ENCODE measurements at places on chromosomes 13 and 19.

DNA sequence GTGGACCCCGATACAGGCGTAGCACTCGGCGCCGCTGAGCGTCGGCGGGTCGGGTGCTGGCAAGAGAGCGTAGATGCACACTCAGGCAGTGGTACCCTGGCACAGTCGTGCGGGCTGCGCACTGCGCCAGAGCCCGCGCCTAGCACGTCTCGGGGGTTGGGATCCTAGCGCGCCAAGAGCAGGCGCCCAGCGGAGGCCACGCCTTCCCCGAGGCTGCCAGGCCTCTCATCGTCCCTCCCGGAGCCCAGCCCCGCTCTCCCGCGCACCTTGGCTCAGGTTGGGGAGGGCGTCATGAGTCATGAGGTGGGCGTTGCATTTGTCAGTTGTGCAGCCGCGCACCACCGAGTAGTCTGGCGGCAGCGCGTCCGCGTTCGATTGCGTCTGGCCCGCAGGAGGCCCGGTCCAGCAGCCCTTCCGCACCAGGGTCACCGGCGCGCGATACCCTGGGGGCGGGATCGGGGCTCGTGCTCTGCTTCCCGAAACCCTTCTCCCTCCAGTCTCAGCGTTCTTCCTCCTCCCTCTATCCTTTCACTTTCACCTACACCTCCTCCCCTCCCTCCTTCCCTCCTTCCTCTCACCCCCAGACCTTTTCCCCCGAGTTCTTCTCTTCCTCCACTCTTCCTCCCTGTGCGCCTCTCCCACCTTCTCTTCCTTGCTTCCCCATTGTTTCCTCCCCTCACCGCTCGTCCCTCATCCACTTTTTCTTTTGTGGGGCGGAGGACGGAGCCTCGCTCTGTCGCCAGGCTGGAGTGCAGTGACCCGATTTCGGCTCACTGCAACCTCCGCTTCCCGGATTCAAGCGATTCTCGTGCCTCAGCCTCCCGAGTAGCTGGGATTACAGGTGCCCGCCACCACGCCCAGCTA lies 3.5 kb downstream of the LYPD5 start:
- no peak for DNase-seq

DNA sequence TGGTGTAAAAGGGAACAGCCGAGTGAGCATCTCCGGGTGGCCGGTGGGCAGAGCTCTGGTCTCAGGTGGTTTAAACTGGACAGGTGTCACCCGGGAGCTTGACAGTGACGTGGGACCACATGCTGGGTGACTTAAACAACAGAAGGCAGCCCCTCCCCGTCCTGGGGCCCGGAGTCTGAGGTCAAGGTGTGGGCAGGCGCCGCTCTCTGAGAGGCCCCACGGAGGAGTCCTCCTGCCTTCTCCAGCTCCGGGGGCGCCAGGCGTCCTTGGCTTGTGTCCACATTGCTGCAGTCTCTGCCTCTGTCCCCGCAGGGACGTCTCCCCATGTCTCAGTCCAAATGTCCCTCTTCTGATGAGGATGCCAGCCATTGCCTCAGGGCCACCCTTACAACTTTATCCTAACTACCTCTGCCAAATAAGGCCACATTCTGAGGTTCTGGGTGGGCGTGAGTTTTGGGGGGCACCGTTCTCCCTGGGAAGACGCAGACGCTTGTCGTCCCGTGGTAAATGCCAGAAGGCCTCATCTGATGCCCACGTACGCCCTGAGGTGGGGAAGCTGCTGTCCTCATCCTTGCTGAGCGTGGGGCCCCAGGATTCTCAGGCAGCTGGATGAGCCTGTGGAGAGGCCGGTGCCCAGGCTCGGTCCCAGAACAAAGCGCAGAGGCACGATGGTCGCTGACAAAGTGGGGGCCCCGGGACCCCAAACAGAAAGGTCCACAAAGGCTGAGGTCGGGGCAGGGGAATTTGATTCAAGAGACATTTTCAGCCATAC lies 12.9 kb downstream of the GZMM start:
- DNase-seq, result no peak

DNA sequence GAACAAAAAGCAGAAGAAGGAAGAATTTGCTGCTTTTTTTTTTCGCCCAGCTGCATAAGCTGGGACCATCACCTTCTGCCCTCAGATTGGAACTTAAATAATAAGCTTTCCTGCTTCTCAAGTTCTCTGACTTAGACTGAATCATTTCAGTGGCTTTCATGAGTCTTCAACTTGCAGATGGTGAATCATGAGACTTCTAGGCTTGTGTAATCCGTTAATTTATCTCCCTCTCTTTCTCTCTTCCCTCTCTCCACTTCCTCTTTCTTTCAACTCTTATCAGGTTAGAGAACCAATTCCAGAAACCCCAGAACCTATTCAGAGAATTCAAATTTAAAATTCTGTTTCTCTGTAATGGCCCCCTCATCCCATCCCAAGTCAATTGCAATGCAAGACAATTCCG lies 1153.7 kb downstream of the PCDH9 start:
- no peak for DNase-seq

DNA sequence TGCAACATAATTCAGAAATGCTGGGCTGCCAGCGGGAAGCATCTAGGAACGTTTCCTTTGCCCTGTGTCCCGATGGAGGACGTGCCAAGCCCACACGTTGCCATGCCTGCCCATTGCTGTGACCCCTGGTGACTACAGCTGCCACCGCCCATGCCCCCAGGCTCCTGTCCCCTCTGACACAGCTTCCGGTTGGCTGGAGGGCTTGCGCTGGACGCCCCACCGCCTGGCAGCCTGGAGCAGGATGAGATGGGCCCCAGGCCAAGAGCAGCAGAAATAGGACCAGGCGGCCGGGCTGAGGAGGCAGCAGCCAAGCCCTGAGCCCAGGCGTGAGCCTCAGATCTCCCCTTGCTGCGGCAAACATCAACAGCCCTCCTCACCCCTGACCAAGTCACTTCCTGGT lies 125.9 kb downstream of the COL4A2 start:
- DNase-seq, result no peak

- DNase-seq, result no peak
These were observed 863 bp downstream of the ANKRD10 start for GRCh38 chr13:110914081-110914330.

GRCh38 chr13:40969169-40969901 lies 49.8 kb downstream of the ELF1 start:
- no peak for DNase-seq

DNA sequence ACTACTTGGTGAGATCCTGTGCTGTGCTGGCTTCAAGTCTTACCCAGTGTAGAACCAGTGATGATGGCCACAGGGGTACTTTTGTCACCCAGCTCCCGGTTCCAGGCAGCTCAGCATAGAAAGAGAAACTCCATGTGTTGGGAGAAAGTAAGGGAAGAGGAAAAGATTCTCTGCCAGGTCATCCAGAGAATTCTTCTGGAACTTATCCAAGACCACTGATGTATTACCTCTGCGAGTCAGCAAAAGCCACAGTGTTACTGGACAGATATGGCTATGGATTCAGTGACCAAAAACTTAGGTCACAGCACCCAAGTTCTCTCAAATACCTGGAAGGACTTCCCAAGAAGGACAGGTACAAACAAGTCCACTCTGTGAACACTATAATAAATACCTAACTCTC lies 399.5 kb upstream of the MIR17HG start:
- DNase-seq, result no peak

DNA sequence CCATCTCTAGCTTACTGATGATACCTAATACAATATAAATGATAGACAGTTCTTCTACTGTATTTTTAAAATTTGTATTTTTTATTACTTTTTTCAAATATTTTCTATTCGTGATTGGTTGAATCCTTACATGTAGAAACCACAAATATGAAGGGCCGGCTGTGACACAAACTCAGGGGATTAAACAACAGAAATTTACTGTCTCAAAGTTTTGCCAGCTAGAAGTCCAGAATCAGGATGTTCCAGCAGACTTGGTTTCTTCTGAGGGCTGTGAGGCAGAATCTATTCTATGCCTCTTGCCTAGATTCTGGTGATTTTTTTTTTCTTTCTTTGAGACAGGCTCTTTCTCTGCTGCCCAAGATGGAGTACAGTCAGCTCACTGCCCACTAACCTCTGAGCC lies 13.8 kb downstream of the FPR1 start:
- no peak for DNase-seq

DNA sequence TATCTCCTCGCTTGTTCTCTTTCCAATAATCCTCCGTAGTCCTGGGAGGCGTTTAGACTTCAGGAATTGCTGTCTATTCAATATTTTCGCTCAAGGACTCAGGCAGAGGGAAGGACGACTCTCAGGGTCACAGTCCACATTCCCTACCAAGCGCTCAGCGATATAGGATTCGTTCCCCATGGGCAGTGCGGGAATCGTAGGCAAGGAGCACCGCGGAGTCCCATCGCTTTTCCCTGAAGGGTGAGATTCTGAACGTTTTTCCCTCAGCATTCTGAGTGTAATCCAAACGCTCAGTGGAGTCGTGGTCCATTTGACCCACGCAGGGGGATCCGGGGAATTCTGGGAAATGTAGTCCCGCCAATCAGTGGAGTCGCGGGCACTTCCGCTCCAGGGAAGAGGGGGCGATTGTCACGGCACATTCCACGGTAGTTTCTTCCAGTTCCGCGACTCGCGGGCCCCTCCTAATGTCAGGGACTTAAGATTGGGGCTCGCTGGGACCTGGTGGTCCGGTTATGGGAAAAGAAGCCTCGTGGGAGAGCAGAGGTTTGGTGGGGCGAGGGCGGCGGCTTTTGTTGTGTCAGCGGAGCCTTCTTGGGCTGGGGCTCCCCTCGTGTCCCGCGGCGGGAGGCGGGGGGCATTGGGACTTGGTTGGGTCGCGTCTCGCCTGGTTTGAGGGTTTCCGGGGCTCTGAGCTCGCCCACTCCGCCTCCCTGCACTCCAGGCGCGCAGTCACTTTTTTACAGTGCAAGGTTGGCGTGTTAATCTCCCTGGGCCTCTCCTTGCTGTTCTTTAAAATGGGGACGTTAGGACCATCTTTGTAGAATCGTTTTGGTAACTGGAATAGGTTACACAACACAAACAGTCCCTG lies at the start of gene ZNF234:
Gene ZNF234, plus strand, starts transcription at position 364 of the 868 bp plus-strand sequence. CDS start 3,079 bp downstream, outside the sequence.
- DNase-seq, result peak; percentile 92

- no peak for DNase-seq
These were observed 1.1 kb upstream of the LMTK3 start for GRCh38 chr19:48512504-48513288.

GRCh38 chr13:23610966-23611491 lies 40.8 kb downstream of the TNFRSF19 start:
- DNase-seq, result no peak

DNA sequence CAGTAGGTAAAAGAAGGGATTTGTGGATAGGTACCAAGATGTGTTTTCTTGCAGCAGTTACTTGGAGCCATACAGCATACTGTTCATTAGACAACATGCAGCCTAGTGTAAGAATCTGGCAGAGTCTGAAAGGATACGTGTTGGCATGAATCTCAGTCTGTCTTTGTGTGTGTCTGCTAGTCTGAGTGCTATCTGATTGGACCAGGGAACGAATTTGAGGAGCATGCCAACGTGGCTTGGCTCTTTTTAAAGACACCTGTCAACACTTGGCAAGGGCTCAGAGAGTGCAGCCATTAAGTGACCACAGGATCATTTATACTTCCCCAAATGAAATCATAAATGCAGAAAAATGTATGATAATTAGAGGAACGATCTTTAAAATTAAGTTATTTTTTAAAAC lies 27.6 kb upstream of the ATXN8OS start:
- no peak for DNase-seq

- peak; percentile 76 for DNase-seq
These were observed 4.9 kb upstream of the SMIM17 start for GRCh38 chr19:56637976-56638555.

GRCh38 chr13:48233889-48234488 lies 983 bp downstream of the ITM2B start:
- no peak for DNase-seq

DNA sequence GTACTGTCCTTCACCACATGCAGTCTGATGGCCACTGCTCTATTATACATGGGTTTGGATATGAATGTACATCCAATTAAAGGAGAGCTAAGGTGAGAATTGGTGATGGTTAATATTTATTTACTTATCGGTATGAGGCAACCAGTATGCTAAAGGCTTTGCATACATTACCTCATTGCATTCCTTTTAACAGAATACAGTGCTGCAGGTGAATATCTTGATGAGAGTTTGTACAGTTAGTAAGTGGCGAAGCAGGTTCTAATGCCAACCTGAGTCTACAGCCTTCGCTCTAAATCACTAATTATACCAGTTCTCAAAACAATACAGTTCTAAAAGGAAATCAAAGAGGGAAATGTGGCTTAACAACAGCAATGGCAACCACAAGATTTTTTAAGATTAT lies 284.1 kb downstream of the ITGBL1 start:
- no peak for DNase-seq

- no peak for DNase-seq
These were observed 14.8 kb downstream of the MEIS3 start for GRCh38 chr19:47404334-47405196.

- DNase-seq, result no peak
These were observed 398.8 kb downstream of the DLEU7 start for GRCh38 chr13:50444726-50445125.

DNA sequence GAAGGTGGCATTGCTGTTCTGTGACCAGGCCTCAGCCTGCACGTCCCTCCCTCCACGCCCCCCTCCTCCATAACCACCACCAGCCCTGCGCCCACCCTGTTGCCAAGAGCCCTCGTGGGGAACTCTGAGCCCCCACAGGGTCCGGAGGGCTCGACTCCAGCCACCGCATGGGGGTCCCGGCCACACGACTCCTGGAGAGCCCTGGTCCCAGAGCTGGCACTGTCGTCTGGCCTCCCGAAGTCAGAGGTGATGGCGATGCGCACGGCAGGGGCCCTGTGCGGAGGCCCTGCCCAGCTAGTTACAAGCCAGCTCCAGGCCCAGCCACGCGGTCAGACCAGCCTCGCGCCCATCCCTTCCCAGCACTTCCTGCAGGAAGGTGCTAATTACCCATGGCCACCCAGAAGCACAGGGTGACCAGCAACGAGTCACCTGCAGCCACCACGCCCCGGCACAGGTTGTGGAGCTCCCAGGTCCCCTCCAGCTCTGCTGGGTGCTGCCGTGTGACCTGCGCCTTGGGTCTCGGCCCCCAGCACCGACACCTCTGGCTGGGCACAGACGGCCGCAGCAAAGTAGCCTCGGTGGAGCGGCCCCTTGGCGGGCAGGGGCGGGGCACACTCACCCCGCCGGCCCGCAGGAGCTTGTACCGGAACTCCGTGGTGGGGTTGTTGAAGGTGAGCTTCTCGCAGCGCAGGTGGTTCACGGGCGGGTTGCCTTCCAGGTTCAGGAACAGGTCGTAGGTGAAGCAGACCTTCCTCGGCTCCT lies 49.6 kb downstream of the MLLT1 start:
- no peak for DNase-seq

GRCh38 chr19:12764698-12765097 lies 10.7 kb downstream of the HOOK2 start:
- no peak for DNase-seq
